ENCODE measurements at places on chromosomes 7 and 10.

- no peak for DNase-seq
These were observed 23.8 kb upstream of the SFTPA1 start for GRCh38 chr10:79586933-79587332.

DNA sequence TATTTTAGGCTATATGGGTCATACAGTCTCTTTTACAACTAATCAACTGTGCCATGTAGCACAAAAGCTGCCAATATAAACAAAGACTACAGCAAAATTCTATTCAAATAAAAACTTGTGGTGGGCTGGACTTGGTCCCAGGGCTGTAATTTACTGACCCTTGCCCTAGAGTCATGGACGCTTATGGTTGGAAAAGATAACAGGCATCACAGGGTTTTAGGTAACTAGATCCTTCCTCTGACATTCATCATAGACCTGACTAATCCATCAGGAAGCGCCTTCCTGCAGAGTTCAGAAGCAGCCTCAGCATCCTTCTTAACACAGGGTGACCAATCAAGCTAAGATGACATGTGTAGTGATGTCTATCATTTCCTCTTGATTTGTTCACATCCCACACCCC is 40.2 kb upstream of the GPAM start:
- peak; percentile 8 for DNase-seq

GRCh38 chr7:134315679-134316538 is 821 bp downstream of the SLC35B4 start:
- peak; percentile 43 for DNase-seq

- peak; percentile 53 for DNase-seq
These were observed 171.1 kb upstream of the TBX20 start for GRCh38 chr7:35424869-35425495.

- DNase-seq: peak; percentile 22
These were observed at the start of gene PLXDC2 for GRCh38 chr10:19816411-19817230. Gene PLXDC2, plus strand, starts transcription at chr10:19816432.

DNA sequence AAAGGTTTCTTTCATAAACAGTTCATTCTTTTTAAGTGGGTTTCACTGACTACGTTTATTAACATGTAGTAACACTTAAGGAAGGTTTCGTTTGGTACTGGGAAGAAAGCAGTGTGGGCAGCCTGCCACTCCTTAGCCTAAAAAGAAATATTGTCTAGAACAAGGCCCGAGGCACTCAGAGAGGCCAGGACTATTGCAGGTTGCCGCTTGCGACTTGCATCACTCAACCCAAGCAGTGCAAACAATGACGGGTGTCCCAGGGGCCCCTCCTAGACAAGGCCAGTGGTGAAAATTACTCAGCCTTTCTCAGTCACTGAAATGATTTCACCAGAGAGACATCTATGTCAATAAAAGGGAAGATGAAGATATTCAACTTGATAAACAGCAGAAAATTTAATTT is 243.9 kb downstream of the SNX13 start:
- no peak for DNase-seq

DNA sequence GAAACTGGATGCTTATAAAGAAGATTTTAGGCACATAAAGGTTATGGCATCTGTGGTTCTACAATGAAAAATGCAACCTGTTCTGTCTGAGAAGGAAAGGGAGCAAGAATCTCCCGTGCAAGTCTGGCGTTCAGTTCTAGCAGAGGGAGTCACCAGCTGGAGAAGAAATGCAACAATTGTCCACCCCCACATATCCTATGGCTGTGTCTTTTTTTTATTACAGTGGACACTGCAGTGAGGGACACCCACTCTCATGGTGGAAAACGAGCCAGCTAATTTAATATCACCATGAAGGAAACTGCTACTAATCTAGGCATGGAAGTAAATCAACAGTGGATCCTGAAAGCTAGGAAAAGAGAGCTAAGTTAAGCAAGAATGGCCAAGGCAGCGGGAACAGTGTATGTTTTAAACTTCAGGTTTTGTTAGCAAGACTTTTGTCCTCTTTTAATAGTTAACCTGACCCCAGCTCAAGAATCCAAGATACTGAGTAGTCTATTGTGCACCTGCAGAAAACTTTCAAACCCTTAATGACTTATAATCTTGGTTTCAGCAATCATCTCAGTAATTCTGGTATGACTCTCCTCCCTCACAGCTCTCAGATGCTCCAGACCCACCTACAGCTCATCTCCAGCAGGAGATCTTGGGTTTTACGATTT is 149.3 kb downstream of the FGFR2 start:
- DNase-seq: no peak

DNA sequence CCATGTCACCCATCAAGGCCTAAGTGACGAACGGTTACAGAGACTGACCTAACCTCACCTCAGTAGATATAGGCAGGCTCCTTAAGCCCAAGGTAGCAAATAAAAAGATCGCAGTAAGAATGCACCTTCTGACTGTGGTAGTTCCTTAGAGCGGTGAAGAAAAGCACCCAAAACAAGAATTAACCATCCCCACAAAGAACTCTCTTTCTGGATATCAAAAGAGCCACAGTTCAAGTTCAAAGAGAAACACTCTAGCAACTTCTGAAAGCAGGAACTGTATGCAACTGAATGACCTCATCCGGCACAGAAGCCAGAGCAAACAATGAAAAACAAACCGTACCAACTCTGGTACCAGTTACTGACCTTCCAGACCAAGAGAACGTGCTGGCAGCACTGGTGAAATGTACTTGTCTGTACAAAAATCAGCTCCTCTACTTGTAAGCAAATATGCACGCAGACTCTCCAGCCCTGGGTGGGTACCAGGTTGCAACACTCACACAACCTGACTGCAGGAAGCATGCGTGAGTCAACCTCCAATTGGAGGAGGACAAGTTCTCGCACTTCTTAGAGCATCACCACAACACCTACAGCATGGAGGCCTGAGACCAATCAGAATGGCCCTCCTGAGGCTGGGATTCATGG is 202.7 kb downstream of the FAM107B start:
- DNase-seq: peak; percentile 87

GRCh38 chr10:22851865-22852239 is 76.0 kb upstream of the ARMC3 start:
- no peak for DNase-seq

GRCh38 chr10:77210645-77211044 is 427.0 kb downstream of the KCNMA1 start:
- DNase-seq: no peak

DNA sequence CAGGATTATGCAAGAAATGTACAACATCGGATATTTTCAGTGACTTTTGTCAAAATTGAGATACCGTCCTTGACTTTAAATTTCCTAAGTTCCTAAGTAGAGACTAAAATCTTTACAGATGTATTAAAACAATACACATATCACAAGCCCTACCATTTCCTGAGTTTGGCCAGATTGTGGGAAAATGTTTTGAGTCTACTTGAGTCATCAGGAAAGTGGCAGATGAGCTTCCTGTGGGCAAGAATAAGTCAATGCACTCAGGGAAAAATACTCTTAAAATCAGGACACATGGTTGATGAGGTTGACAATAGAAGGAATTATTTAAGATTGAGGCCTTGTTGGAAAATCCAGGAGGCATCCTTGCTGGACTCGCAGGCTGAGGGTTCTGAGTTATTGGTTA is 162.5 kb downstream of the SNX10 start:
- DNase-seq: peak; percentile 96

DNA sequence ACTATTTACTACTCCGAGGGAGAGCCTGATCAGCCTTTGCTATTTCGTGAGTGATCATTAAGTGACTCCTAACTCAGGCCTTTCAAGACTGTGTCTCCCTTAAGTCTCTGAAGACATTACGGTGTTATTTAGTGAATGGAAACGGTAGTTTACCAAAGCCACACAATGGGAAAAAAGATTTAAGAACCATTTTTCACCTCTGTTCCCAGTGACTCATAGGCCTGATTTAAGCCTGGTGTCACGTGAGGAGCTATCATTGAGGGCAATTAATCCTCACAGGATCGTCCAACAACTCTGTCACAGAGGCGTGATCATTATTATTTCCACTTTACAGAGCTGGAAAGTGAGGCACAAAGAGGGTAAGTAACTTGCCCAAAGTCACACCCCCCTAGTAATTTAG is 20.3 kb downstream of the C10orf90 start:
- no peak for DNase-seq

DNA sequence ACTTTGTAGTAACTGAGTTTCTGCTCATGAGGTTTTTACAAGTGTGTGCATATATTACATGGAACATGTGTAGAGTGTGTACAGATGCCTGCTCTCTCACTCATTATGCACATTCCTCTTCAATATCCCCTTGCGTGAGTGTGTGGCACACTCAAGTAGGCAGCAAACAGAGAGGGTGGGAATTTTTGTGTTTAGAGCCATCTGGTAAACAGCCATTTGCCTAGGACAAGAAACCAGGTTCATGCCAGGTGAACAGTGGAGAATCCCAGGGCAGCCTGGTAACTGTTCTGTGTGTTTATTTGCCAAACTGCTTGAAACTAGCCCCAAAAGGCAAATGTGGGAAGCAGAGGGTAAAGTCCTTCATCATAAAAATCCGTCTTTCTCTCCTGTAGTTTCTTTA is 19.9 kb downstream of the FBXW4 start:
- DNase-seq: no peak

- DNase-seq: no peak
These were observed 30.1 kb upstream of the TM9SF3 start for GRCh38 chr10:96616961-96617360.

- no peak for DNase-seq
These were observed 45.9 kb downstream of the ASZ1 start for GRCh38 chr7:117381362-117381761.

- DNase-seq: no peak
These were observed 473.8 kb downstream of the KIF20B start for GRCh38 chr10:90175161-90175681.

- no peak for DNase-seq
These were observed 8.3 kb upstream of the ARHGAP12 start for GRCh38 chr10:31936933-31937332.

GRCh38 chr10:129104266-129105045 is 362.6 kb upstream of the MGMT start:
- DNase-seq: no peak

- DNase-seq: no peak
These were observed 28.2 kb downstream of the INPP5F start for GRCh38 chr10:119754085-119754484.

DNA sequence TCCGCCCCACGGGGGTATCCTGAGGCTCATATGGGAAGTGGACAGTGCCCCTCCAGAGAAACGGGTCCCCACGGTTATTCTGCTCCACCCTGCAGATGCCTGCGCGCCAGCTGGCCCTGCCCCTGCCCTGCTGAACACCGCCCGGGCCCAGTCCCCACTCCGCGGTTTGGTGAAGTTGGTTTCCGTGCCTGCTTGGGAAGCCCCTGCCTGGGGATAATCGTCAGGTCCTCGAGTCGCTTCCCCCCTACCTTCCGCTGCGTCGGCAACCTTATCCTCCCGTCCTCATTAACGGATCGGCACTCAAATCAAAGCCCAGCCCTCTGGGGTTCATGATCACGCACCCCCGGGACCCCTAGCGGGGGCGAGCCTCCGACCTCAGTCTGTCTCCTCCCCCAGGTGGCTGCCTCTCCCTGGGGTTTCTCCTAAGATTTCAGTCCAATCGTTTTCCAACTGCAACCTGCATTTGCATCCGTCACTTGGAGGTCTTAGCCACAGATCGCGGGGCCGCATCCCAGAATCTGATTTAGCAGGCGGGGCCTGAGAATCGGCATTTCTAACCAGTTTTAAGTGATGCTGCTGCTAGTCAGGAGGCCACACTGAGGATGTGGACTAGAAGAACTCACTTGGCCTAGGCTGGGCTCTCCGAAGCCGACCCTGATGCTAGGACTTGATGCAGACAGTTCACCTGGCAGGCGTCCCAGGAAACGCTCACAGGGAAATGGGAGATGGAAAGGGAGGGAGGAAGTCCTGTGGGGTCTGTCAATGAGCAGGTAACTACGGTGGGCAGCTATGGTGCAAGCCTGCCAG is 27.6 kb downstream of the WDR86 start:
- DNase-seq: no peak

GRCh38 chr10:99084161-99084560 is 151.5 kb downstream of the HPSE2 start:
- DNase-seq: no peak

DNA sequence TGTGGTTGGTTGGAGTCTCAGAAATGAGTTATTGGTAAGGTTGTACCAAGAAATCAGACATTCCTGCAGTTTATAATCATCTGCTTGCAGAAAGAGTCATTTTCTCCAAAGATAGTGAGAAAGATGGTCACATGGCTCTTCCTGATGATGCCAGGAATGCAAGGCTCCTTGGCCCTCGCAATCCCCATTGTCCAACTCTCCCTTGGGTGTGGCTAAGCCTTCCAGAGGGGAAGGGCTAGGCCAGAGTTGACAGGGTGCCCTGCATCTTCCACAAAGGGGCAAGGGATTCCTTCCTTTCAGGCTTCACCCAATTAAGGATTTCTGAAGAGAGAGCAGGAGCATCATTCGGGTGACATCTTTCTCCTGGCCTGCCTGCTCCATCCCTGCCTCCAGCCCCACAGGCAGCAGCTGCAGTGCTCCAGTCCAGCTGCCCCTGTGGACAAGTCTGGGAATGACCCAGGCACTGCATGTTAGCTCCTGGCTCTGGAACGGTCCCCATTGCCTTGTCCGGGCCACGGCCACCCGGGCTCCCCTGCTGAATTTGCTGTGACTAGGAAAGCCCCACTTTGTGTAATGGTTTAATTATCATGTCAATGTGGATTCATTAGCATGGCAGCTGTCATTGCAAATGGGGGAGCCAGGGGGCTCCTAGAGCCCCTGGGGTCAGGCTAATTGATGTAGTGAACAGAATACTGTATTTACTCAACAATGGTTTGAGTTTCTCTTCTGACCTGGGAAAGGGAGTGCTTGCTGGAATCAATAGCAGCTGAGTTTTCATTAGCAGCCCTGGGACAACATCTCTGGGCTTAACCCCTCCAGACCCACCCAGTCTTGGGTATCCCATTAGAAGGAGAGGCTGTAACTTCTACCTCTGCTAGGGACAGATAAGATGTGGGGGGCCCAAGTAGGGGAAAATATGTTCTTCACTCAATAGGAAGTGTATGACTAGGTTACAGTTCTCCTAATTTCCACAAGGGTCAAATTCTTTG is 112.6 kb upstream of the TBX20 start:
- no peak for DNase-seq

DNA sequence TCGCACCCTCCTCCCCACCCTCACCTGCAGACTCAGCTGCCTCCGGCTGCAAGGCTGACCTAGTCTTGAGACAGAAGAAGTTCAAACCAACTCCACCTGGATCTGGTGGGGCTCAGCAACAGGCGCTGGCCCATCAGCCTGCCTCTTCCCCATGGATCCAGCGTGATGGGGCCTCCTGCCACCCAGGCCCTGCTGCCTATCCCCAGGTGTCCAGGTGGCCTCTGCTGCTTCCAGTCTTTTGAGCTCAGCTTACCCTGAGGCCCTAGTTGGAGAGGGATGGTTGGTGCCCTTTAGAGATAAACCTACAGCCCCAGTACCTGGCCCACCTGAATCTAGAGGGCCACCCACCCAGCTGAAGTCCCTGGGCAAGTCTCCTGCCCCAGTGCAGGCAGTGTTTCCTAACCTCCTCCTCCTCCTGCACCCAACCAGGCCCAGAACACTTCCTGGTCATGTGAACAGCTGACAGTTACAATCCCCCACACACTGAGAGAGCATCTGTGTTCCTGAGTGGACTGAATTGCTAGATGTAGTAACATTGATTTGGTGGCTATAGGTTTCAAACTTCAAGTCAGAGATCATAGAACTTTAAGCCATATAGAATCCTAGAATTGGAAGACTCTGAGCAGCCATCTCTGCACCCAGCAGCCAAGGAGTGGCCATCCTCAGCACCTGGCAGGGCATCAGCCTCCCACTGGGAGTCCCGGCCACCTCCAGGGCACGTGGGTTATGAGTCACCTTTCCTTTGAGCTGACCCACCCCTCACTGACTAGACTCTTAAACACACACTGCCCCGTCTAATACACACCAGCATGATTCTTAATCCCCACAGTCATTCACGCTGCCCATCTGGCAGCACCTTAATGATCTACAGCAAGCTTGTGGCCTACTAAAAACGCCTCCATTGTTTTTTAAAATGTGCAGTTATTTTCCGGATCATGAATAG is 51.9 kb downstream of the ALOX5 start:
- DNase-seq: peak; percentile 31
